Stimulated activated CD4-positive, alpha-beta T cell treated with anti-CD3 and anti-CD28 coated beads, Interleukin-2, amount 100 ng/mL, for 4 hours (primary cell): ENCODE measurements at places on chromosomes 16 and 17.
A peak's percentile ranks its signal among the peaks of the same experiment; 100 is the strongest.

GRCh38 chr17:43755389-43755875 is 3.2 kb downstream of the SOST start:
- no peak for DNase-seq

DNA sequence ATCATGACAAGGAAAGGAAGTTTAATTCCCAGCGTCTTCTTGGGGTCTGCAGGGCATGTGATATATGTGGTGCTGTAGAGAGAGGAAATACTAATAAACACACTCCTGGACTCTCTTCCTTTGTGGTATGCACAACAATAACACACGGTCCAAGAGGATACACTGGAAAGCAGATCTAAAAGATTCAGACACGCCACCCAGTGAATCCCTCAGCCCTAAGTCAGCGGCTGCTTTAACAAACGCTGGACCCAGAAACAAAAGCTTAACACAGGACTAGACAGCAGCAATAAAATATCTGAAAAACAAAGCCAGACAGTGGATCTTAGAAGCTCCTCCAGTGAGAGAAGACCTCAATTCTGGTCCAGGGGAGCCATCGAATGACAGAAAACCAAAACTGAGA is 13.1 kb downstream of the CFAP20 start:
- no peak for DNase-seq

GRCh38 chr17:51807460-51807859 is 351.1 kb downstream of the CA10 start:
- DNase-seq, result no peak

GRCh38 chr17:2049333-2050299 is 5.3 kb upstream of the HIC1 start:
- DNase-seq, result peak; percentile 93

DNA sequence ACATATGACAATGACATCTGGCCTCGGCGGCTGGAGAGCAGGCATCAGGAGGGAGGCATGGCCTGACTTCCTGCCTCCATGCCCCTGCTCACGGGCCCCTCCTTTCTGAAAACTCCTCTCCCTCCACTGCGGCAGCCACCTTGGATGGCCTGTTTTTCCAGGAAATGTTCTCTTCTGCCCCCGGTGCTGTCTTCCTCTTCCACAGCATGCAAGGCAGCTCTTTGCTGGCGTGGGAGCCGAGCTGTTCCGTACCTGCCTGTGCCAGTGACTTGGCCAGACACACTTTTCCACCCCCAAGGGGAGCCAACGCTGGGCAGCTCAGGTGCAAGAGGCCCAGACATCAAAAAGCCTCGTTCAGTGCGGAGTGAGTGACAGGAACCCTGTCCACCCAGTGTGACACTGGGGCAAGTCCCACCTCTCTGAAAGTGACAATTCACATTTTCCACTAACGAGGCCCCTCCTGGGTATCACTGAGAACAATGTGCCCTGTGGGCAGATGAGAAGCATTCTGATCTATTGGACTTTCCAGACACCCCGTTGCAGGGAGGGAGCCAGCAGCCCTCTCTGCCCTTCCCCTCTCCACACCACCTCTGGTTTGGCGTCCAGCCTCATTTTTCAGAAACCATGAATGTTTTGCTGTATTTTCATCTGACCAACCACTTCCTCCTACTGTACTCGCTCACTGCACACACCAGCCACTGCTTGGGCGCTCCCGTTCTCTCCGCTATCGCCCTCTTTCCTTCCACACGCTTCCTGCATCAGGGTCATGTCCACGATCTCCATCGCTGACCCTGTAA is 31.2 kb downstream of the NSMCE1 start:
- DNase-seq, result peak; percentile 83

DNA sequence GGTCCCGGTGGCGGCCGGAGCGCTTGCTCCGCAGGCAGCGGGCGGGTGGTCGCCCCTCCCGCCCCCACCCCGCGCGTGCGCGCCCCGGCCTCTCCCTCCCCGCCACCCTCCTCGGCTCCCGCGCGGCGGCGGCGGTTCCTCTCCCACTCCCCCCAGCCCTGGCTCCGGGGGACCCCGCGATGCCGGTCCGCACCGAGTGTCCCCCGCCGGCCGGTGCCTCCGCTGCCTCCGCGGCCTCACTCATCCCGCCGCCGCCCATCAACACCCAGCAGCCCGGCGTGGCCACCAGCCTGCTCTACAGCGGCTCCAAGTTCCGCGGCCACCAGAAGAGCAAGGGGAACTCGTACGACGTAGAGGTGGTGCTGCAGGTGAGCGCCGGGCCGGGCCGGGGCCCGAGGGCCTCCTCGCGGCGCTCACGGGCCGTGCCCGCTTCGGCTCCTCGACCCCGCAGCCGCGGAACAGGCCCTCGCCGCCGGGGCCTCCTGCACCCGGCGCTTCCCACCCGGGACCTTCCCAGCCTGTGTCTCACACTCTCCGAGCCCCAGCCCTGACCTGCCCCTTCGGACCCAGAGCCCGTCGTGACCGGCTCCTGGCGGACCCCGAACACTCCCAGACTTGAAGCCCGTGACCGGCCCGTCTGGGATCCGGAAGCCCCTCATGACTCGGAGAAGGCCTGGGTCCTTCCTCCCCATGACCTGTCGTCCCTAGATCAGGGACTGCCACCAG is 490 bp downstream of the GID4 start:
- no peak for DNase-seq

GRCh38 chr17:34287875-34288274 is 2.3 kb downstream of the CCL11 start:
- DNase-seq, result no peak

DNA sequence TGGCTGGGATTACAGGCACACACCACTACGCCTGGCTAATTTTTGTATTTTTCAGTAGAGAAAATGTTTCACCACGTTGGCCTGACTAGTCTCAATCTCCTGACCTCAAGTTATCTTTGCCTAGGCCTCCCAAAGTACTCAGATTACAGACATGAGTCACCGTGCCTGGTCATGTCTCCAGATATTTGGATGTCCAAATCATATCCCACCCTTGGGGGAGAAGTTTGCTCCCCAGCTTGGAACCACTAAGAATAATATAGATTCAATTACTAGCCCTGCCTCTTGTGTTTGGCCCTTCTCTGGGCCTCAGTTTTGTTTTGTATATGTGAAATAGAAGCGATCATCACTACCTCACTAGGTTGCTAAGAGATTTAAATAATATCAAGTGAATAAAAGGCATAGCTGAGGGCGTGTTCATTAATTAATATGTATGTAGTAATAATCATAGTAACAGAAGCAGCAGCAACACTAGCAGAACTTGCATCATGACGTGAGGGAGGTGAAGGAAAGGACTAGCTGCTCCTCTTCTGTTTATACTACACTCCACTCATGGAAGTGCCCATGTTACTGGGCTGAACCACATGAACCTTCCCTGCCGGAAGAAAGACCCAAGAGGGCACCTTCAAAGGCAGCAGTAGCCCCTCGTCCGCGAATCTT is 253.6 kb upstream of the XYLT1 start:
- DNase-seq, result no peak

- no peak for DNase-seq
Measured at GRCh38 chr16:60295451-60295850, 1561.3 kb upstream of the GOT2 start.

DNA sequence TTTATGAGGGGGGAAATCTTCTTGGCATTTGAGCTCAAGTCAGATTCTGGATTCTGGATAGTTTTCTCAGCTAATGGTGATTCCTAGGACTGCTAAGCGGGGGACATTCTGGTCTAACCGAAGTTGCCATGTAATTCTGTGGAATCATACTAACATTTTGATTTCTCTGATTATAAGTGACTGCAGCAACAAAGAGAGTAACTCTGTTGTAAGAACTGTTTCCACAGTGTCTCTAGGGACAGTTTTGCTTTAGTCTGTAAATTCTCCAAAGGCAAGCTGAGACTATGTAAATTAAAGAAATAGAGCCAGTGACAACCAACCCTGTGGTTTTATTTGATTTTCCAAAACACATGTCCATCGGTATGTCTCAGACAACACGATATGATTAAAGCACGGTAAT is 286.2 kb downstream of the IRX3 start:
- DNase-seq, result no peak

DNA sequence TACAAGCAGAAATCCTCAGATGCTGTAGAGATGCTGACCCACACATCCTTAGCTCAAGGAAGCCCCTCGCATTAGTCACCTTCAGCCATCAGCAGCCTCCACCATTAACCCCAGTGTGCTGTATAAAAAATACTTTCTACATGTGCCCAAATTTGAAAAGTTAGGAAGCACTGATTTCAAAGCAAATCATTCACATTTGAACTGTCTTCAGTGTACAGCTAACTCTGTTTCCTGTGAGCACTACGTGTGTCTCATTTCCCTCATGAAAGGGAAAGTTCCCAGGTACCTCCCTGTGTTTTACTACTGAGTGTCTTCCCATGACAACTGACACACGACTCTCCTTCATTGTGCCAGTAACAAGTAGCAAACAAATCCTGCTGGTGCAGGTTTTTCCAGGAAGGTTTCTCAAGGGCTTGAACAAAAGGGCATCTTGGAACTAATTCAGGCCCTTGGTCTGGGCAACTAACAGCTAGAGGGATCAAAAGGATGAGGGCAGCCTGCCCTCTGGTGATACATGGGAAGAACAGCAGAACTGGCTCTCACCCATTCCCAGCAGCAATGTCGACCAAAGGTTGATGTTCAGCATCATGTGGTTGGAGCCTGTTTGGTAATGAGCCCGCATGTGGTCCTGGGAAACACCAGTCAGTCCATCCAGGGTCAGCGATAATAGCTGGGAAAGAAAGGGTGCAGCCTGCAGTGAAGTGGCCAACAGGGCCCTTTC is 4.0 kb downstream of the SLC35B1 start:
- DNase-seq, result no peak

GRCh38 chr16:89312194-89312593 is 94.7 kb downstream of the ZNF778 start:
- DNase-seq, result no peak

- DNase-seq, result no peak
Measured at GRCh38 chr17:17714879-17715278, 33.6 kb downstream of the RAI1 start.

DNA sequence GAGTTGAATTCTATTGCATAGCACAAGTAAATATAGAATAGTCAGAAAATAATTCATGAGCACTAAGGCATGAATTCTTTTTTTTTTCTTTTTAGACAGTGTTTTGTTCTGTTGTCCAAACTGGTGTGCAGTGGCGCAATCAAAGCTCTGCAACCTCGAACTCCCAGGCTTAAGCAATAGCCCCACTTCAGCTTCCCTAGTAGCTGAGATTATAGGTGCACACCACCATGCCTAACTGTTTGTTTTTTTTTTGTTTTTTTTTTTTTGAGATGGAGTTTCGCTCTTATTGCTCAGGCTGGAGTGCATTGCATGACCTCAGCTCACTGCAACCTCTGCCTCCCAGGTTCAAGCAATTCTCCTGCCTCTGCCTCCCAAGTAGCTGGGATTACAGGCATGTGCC is 16.6 kb downstream of the TUBD1 start:
- no peak for DNase-seq

DNA sequence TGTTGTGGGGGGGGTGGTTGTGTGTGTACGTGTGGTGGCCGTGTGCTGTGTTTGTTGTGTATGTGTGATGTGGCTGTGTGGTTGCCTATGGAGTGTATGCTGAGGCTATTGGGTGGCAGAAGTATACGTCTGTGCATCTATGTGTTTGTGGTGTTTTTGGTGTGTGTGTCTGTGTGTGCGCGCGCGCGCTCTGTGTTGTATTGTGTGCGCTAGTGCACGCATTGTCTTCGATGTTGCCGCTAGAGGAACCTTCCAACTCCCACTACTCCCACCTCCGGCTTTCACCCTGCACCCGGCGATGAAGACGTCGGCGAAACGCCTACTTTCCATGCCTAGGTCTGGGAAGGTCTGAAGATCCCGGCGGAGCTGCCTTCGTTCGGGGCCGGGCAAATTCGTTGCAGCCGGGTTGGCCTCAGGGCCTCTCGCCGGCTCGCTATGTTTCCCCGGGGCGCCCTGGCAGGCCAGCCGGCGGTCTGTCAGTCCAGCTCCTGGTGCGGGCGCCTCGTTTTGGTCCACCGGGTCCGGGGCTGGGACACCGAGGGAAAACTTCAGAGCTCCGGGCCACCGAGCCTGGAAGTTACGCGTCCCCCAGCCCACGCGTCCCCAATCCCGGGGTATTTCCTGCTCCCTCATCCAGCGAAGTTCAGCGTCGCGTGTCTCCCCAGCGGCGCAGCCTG is 5.2 kb upstream of the DLX4 start:
- no peak for DNase-seq

GRCh38 chr16:9264067-9264466 is 172.6 kb downstream of the HAPSTR1 start:
- no peak for DNase-seq

- no peak for DNase-seq
Measured at GRCh38 chr17:43909537-43910231, 2.3 kb upstream of the MPP2 start.

DNA sequence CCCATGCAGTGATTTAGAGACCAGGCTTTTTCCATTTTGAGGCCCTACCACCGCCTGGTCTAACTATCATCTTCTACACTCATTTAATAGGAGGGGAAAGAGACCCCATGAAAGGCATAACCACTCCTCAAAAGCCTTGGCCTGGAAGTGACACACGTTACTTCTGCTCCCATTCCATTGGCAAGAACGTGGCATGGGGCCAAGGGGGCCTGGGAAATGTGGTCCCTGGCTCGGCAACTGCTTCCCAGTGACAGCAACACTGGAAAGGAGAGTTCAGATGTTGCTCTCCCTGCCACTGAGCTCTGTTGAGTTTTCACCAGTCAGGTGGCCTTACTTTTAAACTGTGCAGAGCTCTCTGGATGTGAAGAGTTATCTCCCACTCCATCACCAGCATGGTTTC is 45.2 kb upstream of the MAP3K14 start:
- DNase-seq, result no peak

- no peak for DNase-seq
Measured at GRCh38 chr16:11404603-11405002, 59.3 kb downstream of the RMI2 start.

DNA sequence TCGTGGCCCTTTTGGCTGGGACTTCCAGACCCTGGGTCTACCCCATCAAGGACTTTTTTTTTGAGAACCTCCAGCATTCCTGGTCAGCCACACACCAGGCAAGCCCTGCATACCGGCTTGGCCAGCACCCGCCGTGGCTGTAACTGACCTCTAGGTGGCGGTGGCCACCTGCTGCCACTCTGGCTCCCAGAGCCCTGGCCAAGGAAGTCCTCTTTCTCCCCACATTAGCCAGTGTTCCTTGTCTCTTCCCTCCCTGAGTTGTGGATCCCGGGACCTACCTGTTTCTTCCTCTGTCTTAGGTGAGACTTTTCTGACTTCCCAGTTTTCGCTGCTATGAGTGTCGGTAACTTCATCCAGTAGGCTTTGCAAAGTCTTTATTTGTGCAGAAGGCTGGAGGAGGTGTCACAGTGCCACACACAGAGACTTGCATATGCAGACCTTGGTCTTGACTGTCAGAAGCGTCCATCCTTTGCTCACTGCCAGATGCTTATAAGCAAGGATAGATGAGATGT is 348.3 kb downstream of the CPPED1 start:
- DNase-seq, result no peak

- DNase-seq, result peak; percentile 37
Measured at GRCh38 chr17:6853764-6854442, 22.4 kb upstream of the TEKT1 start.

DNA sequence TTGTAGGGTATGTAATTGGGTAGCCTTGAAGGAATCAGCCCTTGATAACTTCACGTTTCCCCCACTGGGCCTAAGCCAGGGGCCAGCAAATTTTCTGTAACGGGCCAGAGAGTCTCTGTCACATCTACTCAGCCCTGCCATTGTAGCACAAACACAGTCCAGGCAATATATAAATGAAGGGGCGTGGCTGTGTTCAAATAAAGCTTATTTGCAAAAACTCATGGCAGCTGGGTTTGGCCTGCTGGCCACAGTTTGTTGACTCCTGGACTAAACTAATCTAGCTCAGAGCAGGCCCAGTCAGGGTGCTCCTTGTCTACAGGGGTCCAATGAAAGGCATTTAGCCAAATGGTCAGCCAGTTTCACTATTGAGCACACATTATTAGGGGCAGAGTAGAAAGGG is 141.6 kb downstream of the CCDC182 start:
- DNase-seq, result no peak

- no peak for DNase-seq
Measured at GRCh38 chr16:87970186-87970585, 19.0 kb downstream of the BANP start.
